ENCODE measurements at places on chromosomes 2 and 18. TPM values are rescaled to one million over a fixed set of nuclear protein-coding genes. Genes with fewer than 3 reads are reported as not detected.

The VWC2L gene
- total RNA-seq, result not detected

The PARD6G gene
- 0.16 TPM for total RNA-seq

- no peaks in the 10 kb centered on the region for H3K36me3 ChIP-seq
- no peaks in the 10 kb centered on the region for H3K27me3 ChIP-seq
- no peaks in the 10 kb centered on the region for H3K4me1 ChIP-seq
- DNase-seq, result no peak
- H3K27ac ChIP-seq, result no peak overlapping the region
- no peak overlapping the region for H3K4me3 ChIP-seq
Observed at GRCh38 chr2:14125624-14126293, 506.8 kb upstream of the LRATD1 start.

- no peak overlapping the region for H3K27ac ChIP-seq
- no peak overlapping the region for H3K4me3 ChIP-seq
- no peaks in the 10 kb centered on the region for H3K4me1 ChIP-seq
- H3K36me3 ChIP-seq, result peaks cover 4% of the 10 kb centered on the region
- no peaks in the 10 kb centered on the region for H3K27me3 ChIP-seq
Observed at GRCh38 chr2:64090264-64090663, 54.0 kb downstream of the PELI1 start.

GRCh38 chr18:62384610-62385097, 59.5 kb downstream of the TNFRSF11A start:
- no peak overlapping the region for H3K4me3 ChIP-seq
- H3K4me1 ChIP-seq, result no peaks in the 10 kb centered on the region
- H3K27me3 ChIP-seq, result no peaks in the 10 kb centered on the region
- DNase-seq, result no peak
- H3K27ac ChIP-seq, result no peak overlapping the region

The AGXT gene
- not detected for total RNA-seq

The AAK1 gene
- total RNA-seq, result 191 TPM

- DNase-seq, result no peak
- H3K4me1 ChIP-seq, result peaks cover 63% of the 10 kb centered on the region
- H3K4me3 ChIP-seq, result peak overlapping the region; percentile 16
Observed at GRCh38 chr18:77061281-77061945, 71.2 kb downstream of the MBP start.

DNA sequence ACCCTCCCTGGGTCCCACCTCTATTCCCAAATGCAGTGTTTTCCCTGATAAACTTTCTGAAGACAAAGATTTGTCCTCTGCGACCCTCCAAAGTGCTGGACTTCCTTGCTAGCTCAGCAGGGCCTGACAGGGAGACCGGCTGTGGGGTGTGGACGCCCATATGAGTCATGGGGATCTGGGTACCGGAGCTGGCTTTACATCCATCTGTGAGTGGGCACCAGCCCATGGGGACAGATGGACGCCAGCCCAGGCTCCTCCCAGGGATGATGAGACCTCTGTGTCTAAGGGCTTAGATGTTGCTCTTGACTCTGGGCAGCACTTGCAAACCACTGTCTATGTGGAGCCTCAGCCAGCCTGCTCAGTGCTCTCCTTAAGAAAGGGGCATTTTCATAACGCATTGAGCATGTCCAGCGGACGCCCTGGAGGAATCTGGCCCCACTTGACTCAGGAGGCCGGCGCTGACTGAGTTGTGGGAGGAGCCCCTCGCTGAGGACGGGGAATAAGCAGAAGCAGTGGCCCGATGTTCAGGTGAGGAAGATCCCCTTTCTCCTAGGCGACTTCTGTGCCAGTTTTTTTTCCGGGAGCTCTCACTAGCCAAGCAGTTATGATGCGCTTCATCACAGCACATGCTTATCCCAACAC, 229.4 kb upstream of the MYT1L start:
- H3K4me1 ChIP-seq, result no peaks in the 10 kb centered on the region
- DNase-seq, result no peak

DNA sequence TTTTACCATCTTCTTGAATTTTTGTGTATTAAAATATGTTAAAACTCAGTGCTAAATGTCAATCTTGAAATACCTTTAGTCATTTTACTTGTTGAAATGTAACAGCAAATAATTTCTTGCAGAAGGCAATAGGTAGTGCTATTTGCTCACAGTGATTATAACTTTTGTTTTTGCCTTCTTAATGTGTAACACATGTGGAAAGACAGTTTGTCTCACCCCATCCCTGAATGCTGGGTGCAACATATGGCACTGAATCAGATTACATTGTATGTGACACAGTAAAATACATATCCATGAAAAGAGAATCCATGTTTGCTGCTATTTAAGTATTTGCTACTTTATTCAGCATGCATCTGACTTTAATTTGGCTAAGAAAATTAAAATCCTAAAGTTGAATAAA, 35.3 kb downstream of the FRZB start:
- H3K27me3 ChIP-seq, result no peaks in the 10 kb centered on the region
- no peaks in the 10 kb centered on the region for H3K4me1 ChIP-seq
- H3K27ac ChIP-seq, result no peak overlapping the region
- no peaks in the 10 kb centered on the region for H3K36me3 ChIP-seq
- no peak for DNase-seq
- no peak overlapping the region for H3K4me3 ChIP-seq

GRCh38 chr2:48346124-48346536, 183.8 kb upstream of the STON1 start:
- no peak for DNase-seq
- H3K4me3 ChIP-seq, result no peak overlapping the region
- H3K27ac ChIP-seq, result no peak overlapping the region
- peaks cover 31% of the 10 kb centered on the region for H3K4me1 ChIP-seq
- no peaks in the 10 kb centered on the region for H3K27me3 ChIP-seq

The EGR4 gene
- 0.15 TPM for total RNA-seq
